ENCODE measurements at places on chromosomes 5 and 9.

- DNase-seq: no peak
These were observed 513.4 kb upstream of the MEF2C start for GRCh38 chr5:89396278-89396954.

GRCh38 chr9:108755979-108756378 lies 99.8 kb downstream of the ACTL7B start:
- no peak for DNase-seq

DNA sequence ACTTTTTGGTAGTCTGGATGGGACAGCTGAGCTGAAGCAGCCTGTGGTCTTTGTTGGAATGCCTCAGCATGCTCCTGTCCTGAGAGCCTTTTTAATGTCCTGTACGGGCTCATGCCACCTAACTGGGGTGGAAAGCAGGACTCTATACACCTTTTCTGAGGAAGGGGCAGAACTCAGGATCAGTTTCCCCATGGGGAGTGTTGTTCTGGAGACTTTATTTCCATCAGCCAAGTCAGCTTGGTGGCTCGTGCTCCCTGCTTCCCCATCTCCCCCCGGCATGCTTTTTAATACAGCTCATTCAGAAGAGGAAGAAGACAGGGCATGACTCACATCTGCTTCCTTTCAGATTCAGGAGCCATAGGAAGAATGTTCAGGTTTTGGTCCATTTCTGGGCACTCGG lies 5.1 kb upstream of the SEPTIN8 start:
- DNase-seq: no peak

DNA sequence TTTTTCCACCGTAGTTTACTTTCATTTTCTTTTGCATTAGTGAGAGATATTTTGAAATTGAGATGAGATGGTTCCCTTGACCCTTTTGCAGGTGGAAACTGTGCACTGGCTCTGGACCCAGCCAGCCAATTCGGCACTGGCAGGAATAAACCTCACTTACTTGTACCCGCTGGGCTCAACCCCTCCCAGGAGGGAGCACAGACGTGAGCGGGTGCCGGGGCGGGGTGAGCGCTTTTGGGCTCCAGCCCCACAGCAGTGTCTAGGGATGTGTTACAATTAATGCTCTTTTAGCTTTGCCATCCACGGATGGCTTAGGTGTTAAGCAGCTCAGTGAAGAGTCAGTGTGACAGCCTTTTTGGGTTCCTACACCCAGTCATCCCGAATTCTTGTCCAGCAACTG lies 766.1 kb upstream of the CHD1 start:
- DNase-seq: no peak

- DNase-seq: no peak
These were observed 68.4 kb downstream of the SLC25A46 start for GRCh38 chr5:110807169-110807568.

- DNase-seq: peak; percentile 29
These were observed at the start of gene UAP1L1 for GRCh38 chr9:137077010-137077747. Gene UAP1L1, plus strand, starts transcription at chr9:137077517. Its CDS starts 16 bp downstream, at chr9:137077533.

DNA sequence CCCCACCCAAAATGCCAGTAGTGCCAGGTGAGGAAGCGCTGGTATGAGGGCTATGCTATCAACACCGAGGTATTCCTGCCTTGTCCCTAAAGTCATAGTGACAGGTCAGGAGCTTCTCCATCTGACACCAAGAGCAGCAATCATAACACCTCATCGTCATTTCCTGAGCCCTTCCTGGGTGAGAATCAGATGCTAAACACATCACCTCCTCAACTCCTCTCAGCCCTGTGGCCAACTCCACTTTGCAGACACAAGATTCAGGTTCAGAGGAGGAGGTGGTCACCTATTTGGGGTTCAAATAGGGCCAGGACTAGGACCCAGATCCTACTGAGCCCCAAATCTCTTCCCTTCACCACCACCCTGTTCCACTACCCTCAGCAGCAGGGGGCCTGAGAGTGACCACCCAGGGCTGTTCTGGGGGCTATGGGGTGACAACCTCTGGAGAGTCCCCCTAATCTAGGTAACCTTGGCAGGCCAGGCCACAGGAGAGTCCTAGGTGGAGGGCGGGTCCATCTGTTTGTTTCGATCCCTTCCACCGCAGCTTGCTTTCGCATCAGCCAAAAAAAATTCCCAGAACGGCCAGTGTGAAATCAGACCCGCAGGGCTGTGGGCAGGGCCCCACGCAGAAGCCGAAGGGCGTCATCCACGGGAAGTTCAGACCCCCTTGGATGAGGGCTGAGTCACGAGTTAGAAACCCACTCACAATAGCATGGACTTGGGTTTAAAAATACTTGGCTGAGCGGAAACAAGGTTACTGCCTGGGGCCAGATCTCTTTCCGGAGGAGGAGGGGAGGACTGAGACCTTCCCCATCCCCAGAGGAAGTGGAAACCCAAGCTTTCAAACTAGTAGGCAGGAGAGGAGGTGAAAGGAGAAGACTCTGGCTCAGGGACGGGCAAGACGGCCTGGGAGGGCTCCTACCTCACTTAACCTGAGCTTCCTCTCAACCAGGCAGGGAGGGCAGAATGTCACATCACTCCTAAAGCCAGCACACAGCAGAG lies 8.7 kb downstream of the STK10 start:
- no peak for DNase-seq

DNA sequence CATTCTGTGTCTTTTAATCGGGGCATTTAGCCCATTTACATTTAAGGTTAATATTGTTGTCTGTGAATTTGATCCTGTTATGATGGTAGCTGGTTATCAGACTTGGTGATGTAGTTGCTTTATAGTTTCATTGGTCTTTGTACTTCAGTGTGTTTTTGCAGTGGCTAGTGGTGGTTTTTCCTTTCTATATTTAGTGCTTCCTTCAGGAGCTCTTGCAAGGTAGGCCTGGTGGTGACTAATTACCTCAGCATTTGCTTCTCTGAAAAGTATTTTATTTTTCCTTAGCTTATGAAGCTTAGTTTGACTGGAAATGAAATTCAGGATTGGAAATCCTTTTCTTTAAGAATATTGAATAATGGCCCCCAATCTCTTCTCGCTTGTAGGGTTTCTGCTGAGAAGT lies 156.9 kb downstream of the CNTLN start:
- DNase-seq: no peak

- no peak for DNase-seq
These were observed 162.4 kb upstream of the ZNF608 start for GRCh38 chr5:124908581-124909451.

DNA sequence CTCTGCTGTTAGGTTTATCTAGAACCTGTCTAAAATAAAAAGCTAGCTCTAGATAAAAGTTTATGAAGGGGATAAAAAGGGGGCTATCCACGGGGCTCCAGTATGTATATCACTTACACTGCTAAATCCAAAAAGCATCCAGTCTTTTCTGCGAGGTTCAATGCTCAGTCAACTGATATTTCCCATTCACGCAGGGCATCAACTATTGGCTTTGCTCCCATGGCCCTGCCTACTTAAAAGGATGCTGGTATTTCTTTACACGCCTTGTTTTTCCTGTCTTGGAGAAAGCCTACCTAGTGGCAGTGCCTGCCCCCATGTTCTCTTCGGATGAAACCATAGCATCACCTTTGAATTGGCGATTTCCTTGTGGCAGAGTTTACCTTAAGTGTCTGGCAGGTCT lies 8.1 kb downstream of the SPRY4 start:
- no peak for DNase-seq

DNA sequence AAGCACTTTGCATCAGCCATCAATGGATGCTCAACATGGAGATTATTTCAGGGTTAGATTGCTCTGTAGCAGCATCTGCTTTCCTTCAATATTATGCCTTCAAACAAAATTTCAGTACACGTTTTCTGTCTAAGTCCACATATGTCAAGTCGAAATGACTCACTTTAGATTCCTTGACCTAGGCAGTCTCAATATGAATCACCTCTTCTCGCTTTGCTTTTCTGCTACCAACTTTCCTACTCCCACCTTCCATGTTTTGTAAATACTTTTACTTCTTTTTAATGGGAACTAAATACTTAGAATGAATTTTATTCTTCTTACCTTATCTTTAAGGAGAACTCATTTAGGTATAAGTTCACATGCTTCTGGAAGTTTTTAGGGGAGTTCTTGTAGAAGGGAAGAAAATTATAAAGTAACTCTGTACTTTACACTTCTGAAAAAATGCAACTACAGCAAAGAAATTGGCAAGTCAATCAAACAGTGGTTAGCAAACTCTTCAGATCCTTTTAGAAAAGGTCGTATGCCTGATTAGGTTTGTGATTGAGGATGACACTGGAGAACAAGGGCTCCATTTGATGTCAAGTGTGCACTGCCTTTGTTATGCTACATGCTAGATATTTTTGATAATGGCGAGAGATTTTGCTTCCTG lies 478.5 kb upstream of the SMARCA2 start:
- no peak for DNase-seq

- DNase-seq: no peak
These were observed 143.3 kb downstream of the RAPGEF6 start for GRCh38 chr5:131491749-131492148.

DNA sequence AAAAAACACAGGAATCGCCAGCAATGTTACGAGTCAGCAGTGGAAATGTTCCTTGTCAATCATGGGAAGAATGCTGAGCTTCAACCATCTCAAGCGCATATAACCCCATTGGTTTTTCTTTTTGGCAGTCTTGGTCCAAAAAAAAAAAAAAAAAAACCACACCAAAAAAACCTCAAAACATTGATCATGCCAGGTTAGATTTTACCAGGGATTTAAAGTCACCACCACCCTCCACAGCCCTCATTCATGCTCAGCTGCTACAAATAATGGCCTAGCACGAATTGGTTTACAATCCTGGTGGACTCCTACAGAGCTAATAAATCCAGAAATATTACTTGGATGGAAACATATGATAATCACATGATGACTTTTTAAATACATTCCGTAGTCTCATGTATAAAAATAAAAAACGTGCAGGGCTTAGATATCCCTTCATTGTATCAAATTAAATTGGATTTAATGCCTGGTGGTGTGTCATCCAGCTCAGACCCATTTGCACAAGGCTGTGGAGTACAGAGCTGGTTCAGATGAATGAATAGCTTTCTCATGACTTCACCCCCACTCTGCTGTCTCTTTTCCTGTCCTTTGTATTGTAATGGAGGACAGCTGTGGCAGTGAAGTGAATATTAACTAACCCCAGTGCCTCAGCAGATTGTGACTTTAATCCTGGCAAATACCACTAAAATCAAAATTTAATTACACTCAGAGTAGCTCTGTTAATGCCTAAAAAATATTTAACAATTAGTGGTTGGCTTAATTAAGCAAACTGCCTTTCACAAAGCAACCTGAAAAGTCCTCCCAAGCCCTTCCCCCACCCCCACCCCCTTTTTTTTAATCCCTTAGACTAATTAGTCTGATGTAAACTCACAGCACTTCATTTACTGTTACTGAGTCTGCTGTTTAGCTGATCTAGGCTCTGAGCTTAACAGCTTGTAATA lies 626.5 kb upstream of the ZNF608 start:
- no peak for DNase-seq

GRCh38 chr5:9157020-9157419 lies 388.9 kb downstream of the SEMA5A start:
- DNase-seq: no peak

DNA sequence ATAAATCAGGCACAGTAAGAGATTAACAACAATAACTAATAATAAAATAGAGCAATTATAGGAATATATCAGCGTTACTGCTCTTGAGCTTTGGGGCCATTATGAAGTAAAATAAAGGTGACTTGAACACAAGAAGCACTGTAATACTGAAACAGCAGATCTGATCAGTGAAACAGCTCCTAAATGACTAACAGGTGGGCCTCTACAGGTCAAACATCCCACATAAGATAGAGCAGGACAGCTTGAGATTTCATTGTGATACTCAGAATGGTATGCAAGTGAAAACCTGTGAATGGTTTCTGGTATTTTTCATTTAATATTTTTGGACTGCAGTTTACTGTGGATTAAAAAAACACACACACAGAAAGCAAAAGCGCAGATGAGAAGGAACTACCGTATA lies 24.0 kb upstream of the MAP3K1 start:
- DNase-seq: no peak

GRCh38 chr9:113380869-113381378 lies 4.1 kb upstream of the HDHD3 start:
- DNase-seq: no peak

DNA sequence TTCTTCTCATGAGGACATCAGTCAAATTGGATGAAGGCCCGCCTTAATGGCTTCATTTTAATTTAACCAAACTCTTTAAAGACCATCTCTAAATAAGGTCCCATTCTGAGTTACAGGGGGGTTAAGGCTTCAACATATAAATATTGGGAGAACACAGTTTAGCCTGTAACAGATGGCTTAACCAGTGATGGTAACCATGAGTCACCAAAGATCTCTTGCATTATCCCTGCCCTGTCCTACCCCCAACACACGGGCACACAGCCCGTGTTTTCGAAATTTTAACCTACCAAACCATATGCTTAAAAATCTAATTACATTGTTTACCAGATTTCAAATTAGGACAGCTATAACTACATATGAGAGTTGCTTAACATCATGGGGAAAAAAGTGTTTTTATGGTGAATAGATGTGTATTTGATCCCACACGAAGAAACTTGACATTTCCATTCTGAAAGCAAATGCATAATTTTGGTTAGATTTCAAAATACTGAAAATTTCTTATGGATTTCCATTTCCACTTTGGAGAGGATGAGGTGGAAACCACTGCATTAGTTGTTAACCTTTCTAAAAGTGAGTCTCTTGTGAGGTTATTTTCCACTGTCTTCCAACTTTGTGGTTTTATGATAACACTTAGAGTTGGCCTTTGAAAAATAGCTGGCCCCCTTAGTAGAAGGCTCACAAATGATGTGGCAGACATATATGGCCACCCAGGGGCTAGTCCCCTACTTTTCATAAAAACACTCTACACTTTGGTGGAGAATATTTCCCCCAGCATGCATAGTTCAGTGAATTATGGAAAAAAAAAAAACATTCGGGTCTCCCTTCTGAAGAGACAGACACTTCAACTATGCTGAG lies 849.3 kb downstream of the TLE1 start:
- no peak for DNase-seq

DNA sequence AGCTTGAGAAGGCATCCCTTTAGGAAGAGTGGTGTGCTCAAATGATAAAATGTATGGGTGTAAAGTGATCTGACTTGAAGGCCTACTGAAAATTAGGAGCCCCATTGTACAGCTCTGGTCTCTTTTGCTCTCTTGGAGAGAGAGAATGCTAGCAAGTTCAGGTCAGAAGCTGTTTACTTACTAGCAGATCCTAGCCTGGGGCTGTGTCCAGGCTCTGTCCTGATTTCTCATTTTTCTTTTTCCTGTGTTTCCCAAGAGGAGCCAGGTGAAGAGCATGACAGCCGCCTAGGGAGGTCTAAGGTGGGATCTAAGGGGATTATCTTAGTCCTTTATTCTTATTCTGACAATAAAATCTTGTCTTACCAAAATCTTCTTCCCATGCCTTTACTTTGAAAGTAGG lies 272.8 kb downstream of the NNT start:
- no peak for DNase-seq

GRCh38 chr5:171863935-171864334 lies 78.3 kb downstream of the SMIM23 start:
- DNase-seq: no peak
